Islet precursor cell (in vitro differentiated cells): ENCODE measurements at places on chromosomes 5 and 9.

DNA sequence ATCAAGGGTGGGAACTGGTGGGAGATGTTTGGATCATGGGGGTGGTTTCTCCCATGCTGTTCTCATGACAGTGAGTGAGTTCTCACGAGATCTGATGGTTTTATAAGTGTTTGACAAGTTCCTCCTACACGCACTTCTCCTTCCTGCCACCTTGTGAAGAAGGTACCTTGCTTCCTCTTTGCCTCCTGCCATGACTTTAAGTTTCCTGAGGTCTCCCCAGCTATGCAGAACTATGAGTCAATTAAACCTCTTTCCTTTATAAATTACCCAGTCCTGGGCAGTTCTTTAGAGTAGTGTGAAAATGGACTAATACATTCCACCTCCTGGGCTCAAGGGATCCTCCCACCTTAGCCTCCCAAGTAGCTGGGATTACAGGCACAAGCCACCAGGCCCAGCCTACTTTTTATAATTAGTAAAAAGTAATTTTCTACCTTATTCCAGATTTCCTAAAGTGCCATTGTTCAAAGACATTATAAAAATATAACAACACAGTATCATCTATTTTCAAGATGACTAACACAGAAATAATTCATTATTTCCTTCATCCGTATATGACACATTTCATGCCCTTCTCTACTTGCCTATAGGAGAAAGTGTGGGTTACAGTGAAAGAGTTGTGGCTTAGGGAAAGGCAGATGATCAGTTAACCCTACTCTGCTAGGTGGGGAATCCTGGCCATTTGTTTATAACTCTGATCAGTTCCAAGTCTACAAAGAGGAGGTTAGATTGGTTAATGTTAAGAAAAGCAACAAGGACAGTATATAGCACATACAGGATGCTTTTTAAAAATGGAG, 99.9 kb downstream of the TTC39B start:
- no peak for DNase-seq

GRCh38 chr9:110033869-110034268, 174.1 kb downstream of the C9orf152 start:
- peak; percentile 75 for DNase-seq

DNA sequence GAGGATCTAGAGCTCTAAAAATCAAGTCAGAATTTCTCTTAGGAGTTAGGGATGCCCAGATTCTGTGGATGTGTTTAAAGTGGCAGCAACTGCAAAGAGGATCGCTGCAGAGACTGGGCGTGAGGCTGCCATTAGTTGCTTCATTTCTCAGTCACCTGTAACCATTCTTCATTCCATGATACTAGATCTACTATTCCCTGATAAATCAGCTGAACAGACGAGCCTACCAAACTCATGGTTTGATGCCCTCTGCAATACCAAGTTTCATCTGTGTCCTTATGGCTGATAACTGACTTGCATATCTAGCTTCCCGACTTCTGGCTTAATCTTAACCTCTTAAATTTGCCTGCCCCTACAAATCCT, 33.3 kb downstream of the UBE2R2 start:
- DNase-seq = no peak

DNA sequence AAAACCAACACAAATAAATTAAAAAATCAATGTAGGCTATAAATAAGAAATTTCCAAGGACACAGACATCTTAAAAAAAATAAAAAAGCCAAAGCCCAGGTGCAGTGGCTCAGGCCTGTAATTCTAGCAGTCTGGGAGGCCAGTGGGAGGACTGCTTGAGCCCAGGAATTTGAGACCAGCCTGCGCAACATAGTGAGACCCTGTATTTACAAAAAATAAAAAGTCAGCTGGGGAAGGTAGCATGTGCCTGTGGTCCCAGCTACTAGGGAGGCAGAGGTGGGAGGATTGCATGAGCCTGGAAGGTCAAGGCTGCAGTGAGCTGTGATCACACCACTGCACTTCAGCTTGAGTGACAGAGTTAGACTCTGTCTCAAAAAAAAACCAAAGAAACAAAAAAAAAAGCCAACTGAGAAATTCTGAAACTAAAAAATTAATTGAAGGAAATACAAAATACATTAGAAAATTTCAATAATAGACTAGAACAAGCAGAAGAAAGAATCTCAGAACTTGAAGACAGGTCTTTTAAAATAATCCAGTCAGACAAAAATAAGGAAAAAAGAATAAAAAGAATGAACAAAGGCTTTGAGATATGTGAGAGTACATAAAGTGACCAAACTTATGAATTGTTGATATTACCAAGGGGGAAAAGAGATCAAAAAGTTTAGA, 149.5 kb upstream of the PANK3 start:
- peak; percentile 5 for DNase-seq

GRCh38 chr9:18074041-18074440, 399.9 kb upstream of the ADAMTSL1 start:
- DNase-seq = no peak

- DNase-seq = no peak
Observed at GRCh38 chr5:471750-472058, 28.7 kb downstream of the EXOC3 start.

GRCh38 chr9:35859990-35860339, 10.2 kb downstream of the OR13J1 start:
- no peak for DNase-seq

DNA sequence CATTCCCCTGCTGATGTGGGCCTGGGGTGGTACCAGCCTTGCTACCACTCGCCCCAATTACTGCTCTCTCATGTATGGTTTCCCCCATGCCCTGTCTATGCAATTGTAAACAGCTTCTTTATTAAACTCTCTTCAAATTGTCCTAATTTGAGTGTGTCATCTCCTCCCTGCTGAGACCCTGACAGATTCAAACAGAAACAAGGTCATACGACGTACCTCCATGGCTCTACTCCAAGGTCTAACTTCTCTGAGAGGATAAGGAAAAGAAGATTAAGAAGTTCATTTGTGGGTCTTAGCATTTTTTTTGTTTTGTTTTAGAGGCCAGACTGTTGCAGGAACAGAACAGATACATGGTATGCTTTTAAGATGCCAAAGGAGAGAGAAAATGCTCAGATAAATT, 38.0 kb downstream of the ABITRAM start:
- DNase-seq = no peak

- peak; percentile 75 for DNase-seq
Observed at GRCh38 chr5:144205141-144205551, 34.5 kb downstream of the KCTD16 start.

- no peak for DNase-seq
Observed at GRCh38 chr5:28567048-28567447, 1528.7 kb upstream of the CDH9 start.

- no peak for DNase-seq
Observed at GRCh38 chr5:155878991-155879575, 447.9 kb upstream of the SGCD start.

DNA sequence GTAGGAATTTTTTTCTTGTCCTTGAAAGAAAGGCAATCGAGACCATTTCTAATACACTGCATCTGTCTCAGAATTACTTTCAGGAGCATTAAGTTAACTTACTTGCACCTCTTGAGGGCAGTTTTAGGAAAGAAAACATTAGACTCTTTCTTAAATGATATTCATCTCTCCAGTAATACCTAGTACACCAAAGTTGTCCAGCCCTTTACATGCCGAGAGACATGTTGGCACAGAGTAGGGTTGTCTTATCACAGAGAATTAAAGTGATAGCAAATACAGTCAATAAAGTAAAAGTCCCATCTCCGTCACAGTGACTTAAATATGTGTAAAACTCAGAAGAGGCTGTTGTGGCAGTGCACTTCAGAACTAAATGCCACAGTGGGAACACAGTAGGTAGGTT, 154.3 kb upstream of the KCNN2 start:
- no peak for DNase-seq

DNA sequence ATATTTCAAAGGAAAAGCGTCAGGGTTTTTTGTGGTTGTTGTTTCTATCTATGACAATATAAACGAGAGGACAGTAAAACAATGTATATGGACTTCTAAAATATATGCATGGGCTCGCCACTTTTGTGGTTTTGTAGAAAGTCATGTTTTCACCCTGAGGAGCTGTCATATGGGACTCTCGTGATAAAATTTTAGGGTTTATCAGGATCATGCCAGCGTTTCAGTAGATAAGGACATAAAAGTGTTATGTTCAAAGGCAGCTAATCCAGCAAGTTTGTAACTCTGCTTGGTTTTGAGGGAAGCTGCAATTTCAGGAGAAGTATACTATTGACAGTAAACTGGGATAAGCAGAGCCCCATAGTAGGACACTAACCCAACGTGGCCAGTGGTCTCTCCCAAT, 120.3 kb downstream of the CDC42SE2 start:
- no peak for DNase-seq

- no peak for DNase-seq
Observed at GRCh38 chr5:159198063-159199036, 11.0 kb downstream of the RNF145 start.

GRCh38 chr5:143695244-143695864, 116.6 kb upstream of the HMHB1 start:
- no peak for DNase-seq

GRCh38 chr5:179333796-179334761, 11.2 kb downstream of the ADAMTS2 start:
- DNase-seq = no peak

- DNase-seq = no peak
Observed at GRCh38 chr9:121711797-121712196, 60.4 kb downstream of the DAB2IP start.
